ENCODE measurements at places on chromosomes 1 and 21.

- DNase-seq = peak; percentile 61
- H3K27ac ChIP-seq = no peak overlapping the region
- H3K4me1 ChIP-seq = peaks cover 15% of the 10 kb centered on the region
- peaks cover 5% of the 10 kb centered on the region for H3K36me3 ChIP-seq
These were observed 6.0 kb downstream of the DOP1B start for GRCh38 chr21:36162631-36163030.

DNA sequence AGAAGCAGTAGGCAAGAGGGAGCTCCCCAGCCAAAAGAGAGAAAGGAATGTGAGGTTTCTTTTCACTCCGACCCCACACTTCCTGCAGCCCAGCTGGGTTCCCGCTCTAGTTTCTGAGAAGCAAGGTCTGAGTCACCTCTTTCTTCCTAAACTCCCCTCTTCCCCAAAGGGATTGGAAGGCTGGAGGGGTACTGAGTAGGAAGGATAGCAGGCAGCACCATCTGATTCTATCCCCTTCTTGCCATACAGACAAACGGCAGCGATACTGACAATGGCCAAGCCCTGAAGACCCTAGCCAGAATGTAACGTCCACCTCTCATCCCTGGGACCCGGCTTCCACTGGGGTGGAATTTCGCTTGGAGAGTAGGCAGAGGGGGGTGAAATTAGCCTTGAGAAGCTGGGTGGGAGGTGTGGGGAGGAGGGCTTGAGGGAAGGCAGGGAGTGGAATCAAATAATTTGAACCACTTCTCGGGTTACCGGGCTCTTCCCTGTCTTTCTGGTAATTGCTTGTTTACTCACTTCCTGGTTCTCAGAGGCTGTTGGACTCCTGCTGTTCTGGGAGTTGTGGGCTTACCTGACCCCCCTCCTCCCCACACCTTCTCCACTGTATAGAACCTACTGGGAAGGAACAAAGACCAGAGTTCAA is 13.2 kb downstream of the IER5 start:
- H3K4me1 ChIP-seq = peaks cover 32% of the 10 kb centered on the region
- no peaks in the 10 kb centered on the region for H3K36me3 ChIP-seq
- H3K27me3 ChIP-seq = no peaks in the 10 kb centered on the region
- no peak overlapping the region for H3K4me3 ChIP-seq

DNA sequence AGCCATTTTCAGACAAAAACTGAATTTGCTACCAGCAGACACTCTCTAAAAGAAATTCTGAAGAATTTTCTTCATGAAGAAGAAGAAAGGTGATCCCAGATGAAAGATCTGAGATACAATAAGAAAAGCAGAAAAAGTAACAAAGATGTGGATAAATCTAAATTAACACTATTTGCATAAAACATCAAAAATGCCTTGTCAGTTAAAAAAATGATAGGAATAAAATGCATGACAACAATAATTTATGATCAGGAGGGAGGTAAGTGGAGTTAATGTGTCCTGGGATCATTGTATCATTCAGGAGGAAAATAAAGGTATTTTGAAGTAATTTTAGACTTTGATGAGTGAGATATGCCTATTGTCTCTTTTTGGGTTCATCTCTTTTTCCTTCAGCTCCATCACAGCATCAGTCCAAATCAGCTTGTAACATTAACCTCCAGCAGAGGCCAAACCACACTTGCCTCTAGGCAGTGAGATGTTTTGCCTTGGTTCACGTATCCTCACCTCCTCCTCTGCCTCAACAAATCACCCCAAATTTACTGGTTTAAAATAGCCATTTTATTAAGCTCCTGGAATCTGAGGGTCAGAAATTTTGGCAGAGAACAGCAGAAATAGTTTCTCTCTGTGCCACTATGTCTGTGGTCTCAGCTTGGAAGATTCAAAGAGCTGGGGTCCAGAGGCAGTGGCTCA is 76.9 kb upstream of the HIVEP3 start:
- no peaks in the 10 kb centered on the region for H3K36me3 ChIP-seq
- no peak overlapping the region for H3K27ac ChIP-seq
- H3K4me3 ChIP-seq = no peak overlapping the region
- DNase-seq = no peak
- no peaks in the 10 kb centered on the region for H3K27me3 ChIP-seq

- peaks cover 11% of the 10 kb centered on the region for H3K36me3 ChIP-seq
- no peaks in the 10 kb centered on the region for H3K27me3 ChIP-seq
- no peak overlapping the region for H3K27ac ChIP-seq
- peaks cover 23% of the 10 kb centered on the region for H3K4me1 ChIP-seq
These were observed 37.0 kb downstream of the SLC9A1 start for GRCh38 chr1:27117733-27118439.

GRCh38 chr1:113683384-113684152 is 75.7 kb downstream of the PHTF1 start:
- H3K36me3 ChIP-seq = peaks cover 3% of the 10 kb centered on the region
- no peak for DNase-seq
- H3K4me1 ChIP-seq = no peaks in the 10 kb centered on the region
- no peak overlapping the region for H3K4me3 ChIP-seq
- H3K27me3 ChIP-seq = no peaks in the 10 kb centered on the region

DNA sequence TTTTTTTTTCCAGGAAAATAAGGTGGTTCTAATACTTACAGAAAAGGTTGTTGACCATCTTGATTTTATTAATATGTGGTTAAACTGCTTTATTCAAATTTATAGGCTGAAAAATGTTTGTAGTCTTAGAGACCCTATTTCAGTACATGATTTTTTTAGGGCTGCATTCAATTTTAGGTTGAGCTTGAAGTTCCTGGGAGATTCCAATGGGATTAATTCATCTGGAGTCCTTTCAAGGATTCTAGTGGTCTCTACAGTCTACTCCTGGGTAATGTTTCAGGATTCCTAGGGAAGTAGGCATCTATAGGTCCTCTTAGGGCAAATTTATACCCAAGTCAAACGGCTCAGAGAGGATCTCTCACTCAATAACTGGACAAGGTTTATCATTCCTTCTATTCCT is 126.7 kb downstream of the HMCN1 start:
- no peaks in the 10 kb centered on the region for H3K27me3 ChIP-seq
- H3K27ac ChIP-seq = no peak overlapping the region
- no peaks in the 10 kb centered on the region for H3K36me3 ChIP-seq
- no peaks in the 10 kb centered on the region for H3K4me1 ChIP-seq
- no peak overlapping the region for H3K4me3 ChIP-seq
- DNase-seq = no peak

DNA sequence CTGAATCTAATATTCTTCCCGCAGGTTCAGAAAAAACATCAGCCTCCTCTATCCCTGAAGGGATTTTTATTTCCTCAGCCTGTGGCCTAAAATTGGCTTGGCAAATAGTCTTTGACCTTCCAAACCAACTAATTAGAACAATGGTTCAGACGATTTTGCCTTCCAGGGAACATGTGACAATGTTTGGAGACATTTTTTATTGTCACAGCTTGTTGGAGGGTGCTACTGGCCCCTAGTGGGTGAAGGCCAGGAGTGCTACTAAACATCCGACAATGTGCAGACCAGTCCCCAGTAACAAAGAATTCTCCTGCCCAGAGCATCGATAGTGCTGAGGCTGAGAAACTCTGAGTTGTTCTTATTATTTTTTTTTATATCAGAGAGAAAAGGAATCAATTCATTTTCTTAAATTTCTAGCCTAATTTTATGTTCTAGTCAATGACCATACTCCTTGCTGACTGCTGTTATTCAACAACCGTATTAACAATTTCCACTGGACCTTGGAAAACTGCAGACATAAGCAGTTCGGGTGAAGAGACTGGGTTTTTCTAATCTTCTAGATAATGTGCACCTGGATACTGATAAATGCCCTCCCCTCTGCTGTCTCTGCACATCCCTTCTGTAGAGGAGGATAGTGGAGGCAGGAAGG is 280.7 kb downstream of the LMX1A start:
- DNase-seq = peak; percentile 28
- H3K4me1 ChIP-seq = no peaks in the 10 kb centered on the region
- H3K4me3 ChIP-seq = no peak overlapping the region
- H3K36me3 ChIP-seq = no peaks in the 10 kb centered on the region

GRCh38 chr1:46133181-46133658 is 791 bp upstream of the PIK3R3 start:
- no peak for DNase-seq
- H3K27ac ChIP-seq = peak overlapping the region; percentile 83
- peaks cover 4% of the 10 kb centered on the region for H3K4me1 ChIP-seq
- no peaks in the 10 kb centered on the region for H3K27me3 ChIP-seq
- H3K4me3 ChIP-seq = peak overlapping the region; percentile 74

- H3K27ac ChIP-seq = peak overlapping the region; percentile 54
- no peaks in the 10 kb centered on the region for H3K27me3 ChIP-seq
- H3K4me3 ChIP-seq = no peak overlapping the region
- H3K36me3 ChIP-seq = no peaks in the 10 kb centered on the region
- peak; percentile 87 for DNase-seq
- H3K4me1 ChIP-seq = peaks cover 34% of the 10 kb centered on the region
These were observed 1.2 kb downstream of the SYTL1 start for GRCh38 chr1:27342778-27343638.

DNA sequence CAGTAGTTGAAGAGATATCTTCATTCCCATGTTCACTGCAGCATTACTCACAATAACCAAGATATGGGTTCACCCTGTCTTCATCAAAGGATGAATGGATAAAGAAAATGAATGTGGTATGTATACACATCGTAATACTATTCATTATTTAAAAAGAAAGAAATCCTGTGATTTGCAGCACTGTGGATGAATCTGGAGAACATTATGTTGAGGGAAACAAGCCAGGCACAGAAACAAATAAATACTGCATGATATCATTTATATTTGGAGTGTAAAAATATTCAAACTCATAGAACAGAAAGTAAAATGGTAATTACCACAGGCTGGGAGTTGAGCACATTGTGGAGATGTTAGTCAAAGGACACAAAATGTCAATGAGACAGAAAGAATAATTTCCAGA is 977.2 kb downstream of the AMY1C start:
- H3K27ac ChIP-seq = no peak overlapping the region
- no peaks in the 10 kb centered on the region for H3K36me3 ChIP-seq
- no peaks in the 10 kb centered on the region for H3K27me3 ChIP-seq

DNA sequence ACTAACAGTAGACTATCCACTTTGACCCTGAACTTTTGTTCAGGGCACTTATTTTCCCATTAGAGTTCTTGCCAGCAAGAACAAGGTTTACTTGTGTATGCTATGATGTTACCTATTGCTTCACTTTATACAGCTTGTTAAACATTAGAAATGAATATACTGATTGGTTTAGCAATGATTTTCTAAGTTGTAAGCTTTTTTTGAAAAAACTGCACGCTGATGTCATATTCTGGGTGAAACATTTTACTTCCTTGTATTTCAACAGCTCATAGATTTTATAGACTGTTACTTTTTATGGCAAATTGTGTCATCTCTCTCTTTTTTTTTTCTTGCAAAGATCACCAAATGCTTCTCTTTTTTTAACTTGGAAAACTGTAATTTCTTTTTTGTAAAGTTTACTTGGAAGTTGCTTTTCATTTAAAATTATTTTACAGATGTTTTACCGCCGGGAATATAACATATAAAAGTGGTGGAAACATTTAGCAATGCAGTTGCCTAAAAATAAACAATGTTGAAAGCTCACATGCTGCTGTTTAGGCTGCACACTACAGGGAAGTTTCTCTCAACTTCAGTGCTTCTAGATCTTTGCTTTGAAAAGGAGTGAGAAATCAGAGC is 215.3 kb upstream of the NFIA start:
- H3K4me3 ChIP-seq = no peak overlapping the region
- peak; percentile 16 for DNase-seq
- H3K27ac ChIP-seq = no peak overlapping the region
- H3K27me3 ChIP-seq = no peaks in the 10 kb centered on the region
- peaks cover 2% of the 10 kb centered on the region for H3K4me1 ChIP-seq
- no peaks in the 10 kb centered on the region for H3K36me3 ChIP-seq

DNA sequence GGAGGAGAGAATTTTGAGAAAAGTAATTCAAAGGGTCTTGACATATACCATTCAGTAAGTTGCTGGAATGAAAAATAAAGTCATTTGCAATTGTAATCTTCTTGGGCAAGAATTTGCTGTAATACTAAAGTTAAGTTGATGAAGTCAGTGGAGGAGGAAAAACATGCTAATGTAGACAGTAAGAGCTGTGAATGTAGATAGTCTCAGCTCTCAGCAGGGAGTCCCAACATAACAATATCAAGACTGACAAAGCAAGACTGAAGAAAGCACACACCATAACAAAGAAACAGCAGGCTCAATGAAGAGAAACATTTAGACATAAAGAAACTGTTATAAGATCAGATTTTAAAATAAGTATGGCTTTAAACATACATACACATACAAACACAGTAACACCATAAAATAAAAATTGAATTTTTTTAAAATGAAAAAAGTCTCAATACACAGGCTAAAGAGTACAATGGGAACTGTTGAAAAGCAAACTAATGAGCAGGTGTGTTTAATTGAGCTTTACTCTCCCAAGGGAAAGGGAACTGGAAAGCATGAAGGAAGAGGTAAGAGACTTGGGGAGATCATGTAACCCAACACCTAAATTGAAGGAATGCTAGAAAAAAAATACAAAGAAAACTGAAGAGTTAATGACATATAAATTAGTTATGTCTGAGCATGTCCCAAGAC is 336.3 kb upstream of the NCAM2 start:
- no peaks in the 10 kb centered on the region for H3K36me3 ChIP-seq
- no peaks in the 10 kb centered on the region for H3K27me3 ChIP-seq
- no peak overlapping the region for H3K4me3 ChIP-seq
- no peak for DNase-seq

GRCh38 chr1:167628741-167629515 is 1.1 kb upstream of the RCSD1 start:
- DNase-seq = no peak
- peaks cover 15% of the 10 kb centered on the region for H3K27me3 ChIP-seq
- H3K27ac ChIP-seq = no peak overlapping the region
- no peaks in the 10 kb centered on the region for H3K36me3 ChIP-seq
- no peak overlapping the region for H3K4me3 ChIP-seq
- peaks cover 13% of the 10 kb centered on the region for H3K4me1 ChIP-seq

DNA sequence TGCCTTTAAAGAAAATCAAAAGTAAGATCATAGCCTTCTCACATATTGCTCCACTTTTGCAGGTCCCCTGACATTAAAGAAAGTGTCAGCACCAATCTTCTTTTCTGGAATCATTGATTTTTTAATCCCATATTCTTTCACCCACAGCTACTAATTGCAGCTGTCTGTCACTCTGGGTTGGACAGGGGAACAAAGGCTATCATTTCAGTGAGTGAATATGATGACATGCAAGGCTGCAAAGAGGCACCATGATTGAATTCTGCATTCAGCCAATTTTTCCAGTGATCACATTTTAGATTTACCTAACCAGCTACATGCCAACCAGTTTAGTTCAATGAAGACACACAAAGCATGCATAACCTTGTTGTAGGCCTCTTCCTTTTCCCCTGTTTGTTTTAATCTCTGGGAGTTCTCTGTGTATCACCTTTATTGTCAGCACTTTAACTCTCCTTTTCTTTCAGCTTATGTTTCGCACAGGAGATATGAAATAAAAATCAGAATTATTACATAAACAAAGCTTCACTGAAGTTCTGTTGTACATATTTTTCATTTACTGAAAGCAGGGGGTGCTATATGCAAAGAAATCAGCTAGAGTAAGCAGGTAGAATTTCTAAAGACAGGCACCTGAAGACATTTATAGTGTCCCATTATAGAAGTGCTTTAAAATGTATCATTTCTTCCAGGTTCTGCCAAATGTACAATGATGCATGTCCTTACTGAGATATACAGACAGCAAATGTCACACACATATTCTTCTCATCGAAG is 584.8 kb downstream of the PLA2G4A start:
- no peaks in the 10 kb centered on the region for H3K27me3 ChIP-seq
- H3K4me3 ChIP-seq = no peak overlapping the region
- DNase-seq = peak; percentile 35

- no peak overlapping the region for H3K27ac ChIP-seq
- H3K4me1 ChIP-seq = no peaks in the 10 kb centered on the region
These were observed 3.4 kb downstream of the SOAT1 start for GRCh38 chr1:179297105-179297378.

- peaks cover 38% of the 10 kb centered on the region for H3K4me1 ChIP-seq
- no peaks in the 10 kb centered on the region for H3K27me3 ChIP-seq
- peaks cover 60% of the 10 kb centered on the region for H3K36me3 ChIP-seq
- no peak overlapping the region for H3K27ac ChIP-seq
- no peak overlapping the region for H3K4me3 ChIP-seq
These were observed 9.5 kb downstream of the COL16A1 start for GRCh38 chr1:31694069-31694963.
